ENCODE measurements at places on chromosomes 16 and 17.

GRCh38 chr17:36001110-36001771 is at the start of gene CCL15:
Gene CCL15 (minus strand): TSS chr17:36001553. CDS start chr17:36001492, 61 bp downstream.
- no peak for DNase-seq

- DNase-seq = no peak
Measured at GRCh38 chr17:40447148-40447644, 3.9 kb downstream of the IGFBP4 start.

GRCh38 chr17:62871291-62871690 is 63.2 kb upstream of the MARCHF10 start:
- no peak for DNase-seq

- no peak for DNase-seq
Measured at GRCh38 chr16:56298116-56298515, 106.8 kb downstream of the GNAO1 start.

All from stimulated activated CD8-positive, alpha-beta memory T cell treated with anti-CD3 and anti-CD28 coated beads, Interleukin-4, amount 100 ng/mL, for 4 hours (primary cell).